ENCODE measurements at places on chromosomes 11 and 22. TPM values are rescaled to one million over a fixed set of nuclear protein-coding genes. Genes with fewer than 3 reads are reported as not detected.

GRCh38 chr11:31824332-31824878 lies 13.3 kb upstream of the PAX6 start:
- DNase-seq, result no peak

DNA sequence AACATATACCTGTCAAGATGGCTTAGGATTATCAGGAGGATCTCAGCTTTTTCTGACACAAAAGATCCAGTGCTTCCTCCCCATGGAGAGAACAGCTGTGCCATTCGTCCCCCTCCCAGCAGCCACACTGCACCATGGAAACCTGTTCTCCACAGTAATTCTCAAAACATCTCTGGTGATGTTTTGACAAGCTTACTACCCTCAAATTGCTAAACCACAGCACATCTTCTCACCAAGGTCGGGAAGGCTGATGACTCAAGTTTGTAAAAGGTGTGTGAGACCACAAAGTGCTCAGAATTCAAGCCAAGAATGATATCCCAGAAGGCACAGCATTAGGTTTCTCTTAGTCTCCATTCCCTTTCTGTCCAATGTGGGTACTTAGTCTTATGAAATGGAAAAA lies 3.9 kb upstream of the RAB38 start:
- no peak for DNase-seq

- DNase-seq, result no peak
Observed at GRCh38 chr11:133337193-133337592, 195.1 kb downstream of the OPCML start.

Gene TEAD1
- 84.1 TPM for total RNA-seq

DNA sequence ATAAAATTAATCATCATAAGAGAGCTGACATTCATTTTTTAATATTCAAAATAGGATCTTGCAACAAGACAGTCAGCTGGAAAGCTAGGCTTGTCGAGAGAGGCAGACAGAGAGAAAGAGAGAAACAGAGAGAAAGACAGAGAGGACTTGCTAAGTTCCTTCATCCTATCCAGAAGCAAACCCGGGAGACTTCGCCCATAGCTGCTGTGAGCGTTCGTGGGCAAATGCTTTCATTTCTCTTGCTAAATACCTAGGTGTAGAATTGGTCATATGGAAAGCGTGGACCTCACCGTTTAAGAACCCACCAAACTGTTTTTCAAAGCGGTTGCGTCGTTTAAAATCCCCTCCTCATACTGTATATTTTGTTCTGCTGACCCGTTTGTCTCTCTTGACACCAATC lies 25.3 kb upstream of the KRTAP5-6 start:
- no peak for DNase-seq

Gene SAA4
- total RNA-seq, result not detected

DNA sequence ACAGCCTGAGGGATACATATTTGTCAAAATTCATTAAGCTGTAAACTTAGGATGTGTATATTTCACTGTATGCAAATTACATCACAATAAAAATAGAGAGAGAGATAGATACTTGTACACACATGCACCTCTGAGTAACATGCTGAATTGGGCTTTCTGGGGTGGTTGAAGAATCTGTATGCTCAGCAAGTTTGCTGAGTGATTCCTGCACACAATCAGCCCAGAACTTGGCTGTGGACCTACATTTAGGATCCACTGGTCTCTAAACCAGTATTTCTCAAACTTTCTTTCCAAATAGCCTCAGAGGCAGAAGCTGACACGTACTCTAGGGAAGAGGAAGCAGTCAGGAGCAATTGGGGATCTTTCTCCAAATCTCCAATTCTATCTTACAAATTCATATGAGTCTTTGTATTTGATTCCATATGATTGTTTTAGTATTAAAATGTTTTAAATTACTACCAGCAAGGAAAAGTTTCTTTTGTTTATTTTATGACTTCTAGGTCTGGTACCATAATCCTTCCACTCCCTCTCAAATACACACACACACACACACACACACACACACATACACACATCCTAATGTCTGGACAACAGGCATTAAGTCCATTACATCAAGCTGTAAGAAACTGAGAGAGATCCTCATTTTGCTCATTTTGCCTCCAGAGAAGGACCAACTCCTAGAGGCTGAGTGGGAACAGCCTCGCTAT lies 20.0 kb downstream of the SYT13 start:
- DNase-seq, result no peak

DNA sequence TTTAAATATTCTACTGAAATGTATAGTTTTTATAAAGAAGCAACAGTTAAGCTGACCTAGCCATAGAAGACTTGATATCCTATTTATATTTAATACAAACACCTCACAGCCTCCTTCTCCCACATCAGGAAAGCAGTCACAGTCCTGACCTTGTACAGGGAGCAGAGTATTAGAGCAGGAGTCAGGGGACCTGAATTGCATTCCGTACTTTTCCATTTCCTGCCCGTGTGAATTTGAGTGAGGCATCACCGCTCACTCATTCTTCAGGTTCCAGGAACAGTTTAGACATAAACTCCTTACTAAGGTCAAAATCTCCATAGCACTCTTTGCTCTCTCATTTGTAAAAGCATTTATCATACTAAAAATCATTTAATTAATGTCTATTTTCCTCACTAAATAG lies 482.5 kb upstream of the FAT3 start:
- DNase-seq, result no peak

DNA sequence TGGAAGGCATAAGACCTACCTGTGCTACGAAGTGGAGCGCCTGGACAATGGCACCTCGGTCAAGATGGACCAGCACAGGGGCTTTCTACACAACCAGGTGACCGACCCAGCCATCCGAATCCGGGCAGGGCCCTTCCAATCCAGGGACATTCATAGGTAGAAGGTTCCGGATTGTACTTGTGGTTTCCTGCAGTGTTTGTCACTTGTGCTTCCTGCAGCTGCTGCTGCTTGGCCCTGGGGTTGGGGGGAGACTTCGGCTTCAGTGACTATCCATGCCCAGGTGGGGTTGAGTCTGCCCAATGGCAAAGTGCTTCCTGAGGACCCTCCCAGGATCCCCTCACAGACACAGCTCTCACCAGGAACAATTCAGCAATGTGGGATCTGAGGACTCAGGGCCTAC lies 2.2 kb downstream of the APOBEC3A start:
- DNase-seq, result no peak

Gene DCHS1
- 40.4 TPM for total RNA-seq

Gene ASPHD2
- total RNA-seq, result 4.5 TPM

DNA sequence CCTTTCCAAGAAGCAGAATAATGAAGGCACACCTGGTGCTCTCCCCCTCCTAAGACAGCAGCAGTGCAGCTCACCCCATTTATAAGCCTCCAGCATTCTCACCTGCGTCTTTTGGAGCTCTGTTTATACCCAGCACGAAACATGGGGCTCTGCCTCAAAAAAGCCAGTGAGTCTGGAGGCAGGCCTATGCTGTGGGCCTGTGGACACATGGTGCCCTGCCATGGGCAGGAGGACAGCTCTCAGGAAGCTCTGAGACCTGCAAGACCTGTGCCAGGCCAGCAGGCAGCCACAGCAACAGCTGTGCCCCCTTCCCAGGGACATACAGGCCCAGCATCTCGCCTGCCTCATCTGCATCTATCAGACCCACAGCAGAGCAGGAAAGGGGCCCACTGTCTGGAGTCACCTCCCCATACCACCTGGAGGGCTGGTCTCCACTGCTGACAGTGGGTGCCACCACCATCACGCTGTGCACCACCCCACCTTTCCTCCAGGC lies 64.2 kb downstream of the DGCR2 start:
- DNase-seq, result no peak

GRCh38 chr11:134537941-134538340 lies 125.9 kb upstream of the B3GAT1 start:
- no peak for DNase-seq
